Mesenteric fat pad (tissue), 1 donor: ENCODE measurements at places on chromosomes 2 and 18. TPM values are rescaled to one million over a fixed set of nuclear protein-coding genes. Genes with fewer than 3 reads are reported as not detected.

- no peak for DNase-seq
These were observed 50.0 kb downstream of the RBBP8 start for GRCh38 chr18:22983175-22983574.

DNA sequence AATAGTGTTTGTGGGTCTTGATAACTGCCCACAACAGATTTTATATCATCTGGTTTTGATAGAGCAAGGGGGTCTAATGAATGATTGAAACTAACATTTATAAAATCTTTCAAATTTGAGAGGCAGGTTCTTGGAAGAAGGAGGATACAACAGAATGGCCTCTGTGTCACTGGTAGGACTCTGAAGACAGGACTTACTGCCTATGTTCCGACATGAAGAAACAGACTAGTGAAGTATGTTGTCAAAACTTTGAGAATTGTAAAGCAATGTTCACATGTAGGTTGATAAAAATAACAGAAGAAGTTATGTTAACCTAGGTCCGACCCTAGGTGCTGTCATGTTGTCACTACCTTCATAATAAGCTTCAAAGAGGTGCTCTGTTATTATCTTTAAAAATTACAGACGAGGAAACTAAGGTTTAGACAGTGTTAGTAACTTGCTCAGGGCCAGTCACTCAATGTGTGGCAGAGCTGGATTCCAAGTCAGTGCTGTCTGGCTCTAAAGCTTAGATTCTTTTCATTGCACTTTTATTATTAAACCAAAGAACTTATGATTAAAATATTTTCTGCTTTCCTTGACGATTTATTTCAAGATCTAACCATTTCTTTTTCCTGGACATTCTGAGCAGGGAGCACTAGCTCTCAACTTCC is 146.2 kb downstream of the RPIA start:
- DNase-seq: no peak

DNA sequence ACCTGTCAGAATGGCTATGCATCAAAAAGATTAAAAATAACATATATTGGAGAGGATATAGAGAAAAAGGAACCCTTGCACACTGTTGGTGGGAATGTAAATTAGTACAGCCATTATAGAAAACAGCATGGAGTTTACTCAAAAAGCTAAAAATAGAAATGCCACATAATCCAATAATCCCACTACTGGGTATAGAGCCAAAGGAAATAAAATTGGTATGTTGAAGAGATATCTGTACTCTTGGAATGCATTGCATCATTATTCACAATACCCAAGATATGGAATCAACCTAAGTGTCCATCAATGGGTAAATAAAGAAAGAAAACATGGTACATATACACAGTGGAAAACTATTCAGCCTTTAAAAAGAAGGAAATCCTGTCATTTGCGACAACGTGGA is 77.2 kb downstream of the C1D start:
- DNase-seq: no peak

DNA sequence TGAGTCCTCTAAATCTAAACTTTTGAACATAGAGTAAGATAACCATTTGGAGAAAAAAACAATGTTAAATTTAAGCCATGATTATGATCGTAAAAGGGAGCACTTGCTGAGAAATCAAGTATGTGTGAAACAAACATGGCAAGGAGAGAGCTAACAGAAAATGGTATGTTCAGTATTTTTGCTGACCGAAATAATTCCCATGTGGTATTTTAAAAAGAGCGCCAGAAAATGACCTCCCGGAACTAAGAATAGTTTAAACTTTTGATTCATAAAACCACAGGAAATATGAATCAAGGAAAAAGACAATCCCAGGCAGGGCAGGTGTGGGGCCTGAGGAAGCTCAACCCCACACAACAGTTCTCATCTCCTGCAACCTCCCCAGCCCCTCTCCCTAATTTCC is 74.2 kb downstream of the DOCK10 start:
- DNase-seq: no peak

- no peak for DNase-seq
These were observed 281.6 kb downstream of the MBD5 start for GRCh38 chr2:148302526-148302925.

Gene COLEC11
- total RNA-seq: 5.5 TPM

DNA sequence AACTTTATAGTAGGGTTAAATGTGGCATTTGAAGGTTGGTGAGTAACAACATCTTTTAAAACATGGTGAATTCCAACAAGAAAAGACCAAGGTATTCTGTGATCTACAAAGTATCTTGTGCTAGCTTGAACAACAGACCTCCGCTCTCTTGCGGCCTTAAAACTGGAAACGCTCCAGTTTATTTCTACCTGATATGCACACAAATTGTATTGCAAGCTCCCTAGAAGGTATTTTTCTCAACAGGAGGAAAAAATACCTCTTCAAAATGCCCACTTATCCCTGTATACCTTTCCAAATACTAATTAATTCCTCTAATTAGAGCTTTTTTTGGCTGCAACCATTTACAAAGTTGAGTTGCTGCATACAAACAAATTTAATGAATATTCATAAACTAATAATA is 69.5 kb downstream of the KCNH7 start:
- no peak for DNase-seq

Gene GPR75
- total RNA-seq: 2.5 TPM

Gene MLPH
- total RNA-seq: 7.3 TPM

Gene RNF125
- 15.8 TPM for total RNA-seq

Gene ALKAL2
- 5.7 TPM for total RNA-seq

- DNase-seq: no peak
These were observed 19.7 kb upstream of the STPG4 start for GRCh38 chr2:47174733-47175361.

DNA sequence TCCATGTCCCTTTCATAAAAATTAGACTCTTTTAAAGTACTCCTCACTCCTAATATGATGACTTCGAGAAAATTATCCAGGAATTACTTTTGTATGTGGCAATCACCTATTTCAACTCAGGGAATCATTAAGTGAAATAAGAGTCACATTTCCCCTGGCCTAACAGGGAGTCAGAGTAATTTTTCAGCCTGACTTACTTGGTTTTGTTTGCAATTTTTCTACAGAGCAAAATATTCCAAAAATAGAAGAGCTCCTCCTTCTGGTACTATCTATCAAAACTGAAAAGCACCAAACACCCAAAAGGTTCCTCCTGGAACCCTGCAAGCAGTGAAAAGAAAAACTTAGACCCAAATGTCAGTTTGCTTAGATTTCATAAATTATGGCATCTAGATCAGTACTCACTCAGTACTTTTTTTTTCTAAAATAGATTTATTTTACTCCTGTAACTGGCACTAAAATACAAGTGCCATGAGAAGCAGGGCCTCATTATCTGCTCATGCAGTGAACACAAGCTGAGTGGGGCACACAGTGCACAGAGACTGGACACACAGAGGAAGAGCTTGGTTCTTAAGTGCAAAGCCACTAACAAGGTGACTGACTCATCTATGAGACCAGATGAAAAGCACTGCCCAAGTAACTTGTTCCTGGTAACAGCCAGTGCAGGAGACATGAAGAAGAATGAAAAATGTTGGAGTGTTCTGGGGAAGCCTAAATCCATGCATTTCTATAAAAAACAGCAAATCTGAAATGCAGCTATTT is 28.7 kb downstream of the ACAA2 start:
- DNase-seq: no peak

GRCh38 chr2:10678225-10678624 is 11.6 kb downstream of the NOL10 start:
- DNase-seq: no peak

GRCh38 chr18:2508678-2509077 is 62.6 kb downstream of the METTL4 start:
- no peak for DNase-seq

Gene GPBAR1
- 34.8 TPM for total RNA-seq

- peak; percentile 79 for DNase-seq
These were observed 70.6 kb upstream of the ODC1 start for GRCh38 chr2:10518470-10519393.

GRCh38 chr2:76998152-76998551 is 524.0 kb downstream of the LRRTM4 start:
- DNase-seq: no peak

Gene RAB12
- total RNA-seq: 43.8 TPM

Gene TMEM214
- 148 TPM for total RNA-seq

GRCh38 chr18:12318334-12318697 is 10.3 kb downstream of the TUBB6 start:
- DNase-seq: peak; percentile 81

Gene RTP5
- total RNA-seq: not detected

DNA sequence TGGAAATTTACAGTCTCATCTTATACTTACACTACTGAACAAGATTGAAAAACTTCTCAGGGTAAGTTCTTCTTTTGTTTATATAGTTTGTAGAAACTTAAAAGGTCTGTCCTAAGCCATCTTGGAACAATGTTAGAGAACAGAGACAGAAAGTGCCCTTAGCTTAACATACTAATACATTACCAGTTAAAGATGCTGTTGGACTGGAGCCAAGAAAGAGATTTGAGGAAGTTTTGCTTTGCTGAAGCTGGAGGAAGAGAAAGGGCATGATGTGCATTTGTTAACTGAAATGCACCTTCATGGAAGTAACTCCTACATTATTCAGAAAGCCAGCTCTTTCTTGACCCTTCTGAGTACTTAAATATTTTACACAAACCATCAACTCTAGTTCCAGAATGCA is 66.5 kb upstream of the TNFRSF11A start:
- DNase-seq: no peak

Gene GRHL1
- total RNA-seq: 18.0 TPM

GRCh38 chr18:48186131-48186766 is 222.9 kb downstream of the ZBTB7C start:
- no peak for DNase-seq

DNA sequence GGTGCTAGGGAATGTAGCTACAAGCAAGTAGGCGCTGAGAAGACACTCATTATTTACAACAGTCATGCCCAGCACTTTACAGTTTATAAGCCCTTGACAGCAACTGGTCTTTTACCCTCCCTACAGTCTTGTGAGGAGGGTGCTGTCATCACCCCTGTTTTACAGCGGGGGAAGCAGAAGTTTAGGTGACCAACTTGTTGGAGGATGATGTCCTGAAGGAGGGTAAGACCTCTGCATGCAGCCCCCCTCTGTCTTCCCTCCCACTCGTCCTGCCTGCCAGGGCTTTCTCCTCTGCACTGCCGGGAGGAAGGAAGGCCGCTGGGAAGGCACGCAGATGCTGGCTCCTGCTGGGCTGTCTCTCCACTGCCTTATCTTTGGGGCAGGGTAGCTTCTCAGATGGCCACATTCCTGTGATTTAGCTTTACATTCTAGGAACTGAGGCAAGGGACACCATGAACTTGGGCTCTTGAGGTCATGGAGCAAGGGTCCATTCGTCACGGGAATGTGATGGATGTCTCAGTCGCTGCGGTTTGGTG is 972 bp downstream of the IL1R1 start:
- DNase-seq: no peak

DNA sequence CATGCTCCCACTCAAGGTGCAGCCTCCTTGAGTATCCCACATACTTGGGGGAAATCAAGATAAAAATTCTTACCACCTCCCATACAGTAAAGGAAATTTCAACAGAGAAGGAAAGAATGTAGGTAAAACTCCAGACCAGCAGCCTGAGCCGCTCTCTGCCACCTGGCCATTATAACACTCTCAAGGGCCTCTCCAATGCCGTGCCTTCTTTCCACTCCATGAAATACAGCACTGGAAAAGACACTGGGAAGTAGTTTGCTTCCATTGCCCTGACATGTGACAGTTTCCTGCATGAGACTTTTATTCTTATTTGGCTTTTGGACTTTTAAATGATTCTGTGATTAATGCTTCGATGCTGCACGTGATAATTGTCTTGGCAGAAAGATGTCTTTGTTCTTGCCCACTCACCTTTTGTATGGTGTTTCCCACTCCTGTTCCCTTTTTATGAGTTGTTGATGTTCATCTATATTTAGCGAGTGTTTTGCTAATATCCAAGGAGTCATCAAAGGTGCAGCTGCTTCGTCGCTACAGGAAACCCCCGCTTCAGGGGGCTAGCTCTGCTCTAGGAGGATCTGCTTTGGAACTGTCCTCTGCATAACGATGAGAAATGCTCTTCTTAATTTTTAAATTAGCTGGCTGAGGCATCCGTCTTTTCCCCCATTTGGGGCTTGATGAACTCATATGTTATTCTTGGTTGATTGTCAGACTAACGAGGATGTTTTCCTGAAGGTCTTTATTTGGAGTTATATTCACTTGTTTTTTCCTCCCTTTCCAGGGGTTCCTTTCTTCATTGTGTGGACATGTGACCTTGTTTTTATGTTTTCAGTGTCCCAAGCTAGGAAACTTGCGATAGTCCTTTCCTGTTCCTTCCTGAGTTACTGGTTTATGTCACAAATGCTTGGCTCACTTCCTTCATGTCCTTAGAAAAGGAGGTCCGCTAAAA is 179.4 kb downstream of the TXNL1 start:
- DNase-seq: no peak

Gene MOCOS
- 5.8 TPM for total RNA-seq

DNA sequence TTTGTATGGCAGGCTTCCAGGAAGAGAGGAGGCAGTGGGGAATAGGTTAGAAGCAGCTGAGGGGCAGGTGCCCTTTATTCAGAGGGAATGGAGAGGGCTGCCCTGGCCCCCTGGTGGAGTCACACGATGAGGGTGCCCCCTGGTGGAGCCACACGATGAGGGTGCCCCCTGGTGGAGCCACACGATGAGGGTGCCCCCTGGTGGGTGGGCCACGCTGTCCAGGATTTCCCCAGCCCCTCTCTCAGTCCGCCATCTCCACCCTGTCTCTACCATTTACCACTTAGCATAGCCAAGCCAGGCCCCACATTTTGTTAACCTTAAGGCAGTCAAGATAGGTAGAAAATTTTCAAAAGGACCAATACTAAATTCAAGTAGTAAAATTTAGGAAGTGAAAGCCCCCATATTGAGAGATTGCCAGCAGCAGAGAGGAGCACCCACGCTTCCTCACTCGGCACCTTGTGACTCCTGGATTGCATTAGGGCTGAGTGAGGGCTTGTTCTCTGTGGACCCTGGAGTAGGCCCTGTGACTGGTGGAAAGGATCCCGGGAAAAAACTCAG is 10.4 kb upstream of the FAM228A start:
- no peak for DNase-seq

DNA sequence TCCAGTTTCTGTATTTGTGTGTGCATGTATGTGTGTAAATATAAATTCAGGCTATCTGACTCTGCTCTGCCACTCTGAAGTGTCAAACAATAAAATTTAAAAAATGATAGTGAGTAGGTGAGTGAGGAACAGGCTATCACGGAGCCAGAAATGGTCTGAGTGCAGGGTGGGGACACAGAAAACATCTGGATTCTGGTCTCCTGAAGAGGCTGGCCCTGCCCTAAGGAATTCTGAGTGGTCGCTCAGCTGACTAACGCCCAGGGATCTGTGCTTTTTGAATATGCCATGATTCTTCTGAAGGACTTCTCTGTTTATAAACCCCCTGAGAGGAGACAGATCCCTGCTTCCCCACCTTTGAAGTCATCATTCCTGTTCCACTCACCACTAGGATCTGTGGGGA is 353.9 kb upstream of the GYPC start:
- no peak for DNase-seq

DNA sequence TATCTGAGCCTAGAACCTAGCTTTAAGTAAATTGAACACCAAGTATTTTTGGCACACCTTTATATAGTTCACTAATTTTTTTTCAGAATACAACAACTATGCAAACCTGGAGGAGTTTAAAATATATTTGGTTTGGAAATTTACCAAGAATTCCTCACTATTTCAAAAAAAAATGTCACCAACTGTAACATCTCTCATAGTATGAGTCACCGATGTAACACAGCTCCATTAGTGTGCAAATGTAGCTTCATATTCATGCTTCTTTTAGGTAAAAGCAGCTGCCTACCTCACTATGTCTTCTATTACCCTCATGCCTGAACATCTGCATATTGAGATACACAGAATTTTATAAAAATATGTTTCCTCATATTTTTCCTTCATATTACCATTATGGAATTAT is 80.5 kb downstream of the NRXN1 start:
- no peak for DNase-seq

Gene LONRF2
- total RNA-seq: 5.9 TPM

Gene CAD
- total RNA-seq: 26.0 TPM
